ENCODE measurements at places on chromosomes 1 and 21.

DNA sequence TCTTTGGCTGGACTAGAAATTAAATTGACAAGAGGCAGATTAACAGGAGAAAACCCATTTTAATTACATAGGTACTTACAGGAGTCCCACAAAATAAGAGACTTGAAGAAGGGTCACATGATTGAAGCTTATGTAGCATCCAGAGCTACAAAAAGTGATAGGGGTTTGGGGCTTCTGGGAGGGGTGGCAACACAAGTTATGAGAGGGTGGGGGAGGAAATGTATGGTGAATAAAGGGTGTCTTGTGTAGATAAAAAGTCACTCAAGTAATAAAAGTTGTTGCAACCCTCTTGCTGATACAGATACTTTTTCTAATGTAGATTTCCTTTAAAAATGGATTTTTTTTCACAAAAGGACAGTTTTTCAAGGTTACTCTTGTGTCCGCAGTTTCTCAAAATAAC, 24.0 kb downstream of the USP25 start:
- DNase-seq = no peak

DNA sequence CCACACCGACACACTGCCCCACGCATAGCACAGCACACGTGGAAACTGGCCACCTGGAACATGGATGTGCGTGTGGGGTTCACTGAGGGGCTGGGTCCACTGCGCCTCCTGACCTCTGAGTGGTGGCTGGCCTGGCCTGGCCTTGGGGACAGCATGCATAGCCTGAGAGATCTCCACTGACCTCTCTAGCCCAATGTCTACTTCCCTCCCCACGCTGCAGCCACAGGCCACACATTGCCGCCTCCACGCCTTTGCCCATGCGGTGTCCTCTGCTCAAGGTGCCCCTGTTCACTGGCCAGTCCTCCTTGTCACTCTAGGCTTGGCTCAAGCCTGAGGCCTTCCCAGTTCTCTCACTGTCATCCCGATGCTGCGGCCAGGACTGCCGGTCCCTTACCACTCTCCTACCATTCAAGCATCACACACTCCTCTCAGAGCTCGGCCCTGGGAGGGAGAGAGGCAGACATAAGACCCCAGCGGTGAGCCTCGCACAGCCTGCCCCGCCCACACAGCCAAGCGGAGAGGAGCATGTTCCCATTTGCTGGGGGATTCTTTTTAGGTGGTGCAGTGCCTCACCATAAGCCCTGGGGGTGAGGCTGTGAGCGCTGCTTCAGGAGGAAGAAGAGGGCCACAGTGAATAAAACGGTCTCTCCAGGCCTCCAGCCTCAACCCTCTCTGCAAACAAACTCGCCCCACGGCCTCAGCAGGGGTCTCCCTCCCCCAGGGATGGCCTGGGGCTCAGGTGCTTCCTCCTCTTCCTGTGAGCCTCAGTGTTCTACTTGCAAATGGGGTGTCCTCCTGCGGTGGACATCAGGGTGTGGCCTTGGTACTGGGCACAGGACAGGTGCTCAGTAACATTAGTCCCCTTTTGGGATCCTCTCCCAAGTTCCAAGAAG, 80.8 kb downstream of the DMRTB1 start:
- no peak for DNase-seq

GRCh38 chr1:178169649-178170048, 75.7 kb downstream of the RASAL2 start:
- DNase-seq = no peak

GRCh38 chr1:184825571-184825970, 70.9 kb upstream of the EDEM3 start:
- DNase-seq = no peak

- no peak for DNase-seq
Observed at GRCh38 chr1:155933591-155934096, 569 bp downstream of the KHDC4 start.

DNA sequence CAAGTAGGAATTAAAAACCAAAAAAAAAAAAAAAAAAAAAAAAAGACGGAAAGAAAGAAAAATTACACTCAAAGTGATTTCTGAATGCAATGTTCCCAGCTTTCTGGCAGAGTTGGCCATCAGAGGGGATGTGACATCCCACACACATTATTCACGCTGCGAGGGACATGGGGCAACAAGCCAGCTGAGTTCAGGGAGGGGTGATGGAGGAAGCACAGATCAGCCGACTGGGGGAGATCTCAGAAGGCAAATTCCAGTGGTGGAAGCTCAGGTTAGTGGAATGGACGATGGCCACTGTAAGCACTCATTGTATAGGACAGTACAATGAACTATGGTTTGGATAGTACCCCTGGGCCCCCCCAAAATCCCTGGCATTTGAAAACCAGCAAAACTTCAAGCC, 311.9 kb downstream of the PCP4 start:
- no peak for DNase-seq

GRCh38 chr1:183327434-183328290, 90.5 kb downstream of the NMNAT2 start:
- DNase-seq = no peak

DNA sequence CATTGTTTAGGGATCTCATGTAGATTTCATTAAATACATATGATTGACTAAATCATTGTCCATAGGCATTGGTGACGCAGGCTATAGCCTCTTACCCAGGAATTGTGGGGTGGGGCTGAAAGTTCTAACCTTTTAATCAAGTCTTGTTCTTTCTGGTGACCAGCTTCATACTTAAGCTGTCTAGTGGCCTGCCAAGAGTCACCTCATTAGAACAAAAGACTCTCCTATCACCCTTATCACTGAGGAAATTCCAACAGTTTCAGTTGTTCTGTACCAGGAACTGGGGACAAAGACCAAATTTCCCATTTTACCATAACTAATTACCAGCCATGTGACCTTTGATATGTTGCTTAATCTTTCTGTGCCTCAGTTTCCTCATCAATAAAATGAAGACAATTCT, 298.5 kb downstream of the PBX1 start:
- no peak for DNase-seq

GRCh38 chr1:92536980-92537884, 50.5 kb upstream of the GFI1 start:
- peak; percentile 74 for DNase-seq

DNA sequence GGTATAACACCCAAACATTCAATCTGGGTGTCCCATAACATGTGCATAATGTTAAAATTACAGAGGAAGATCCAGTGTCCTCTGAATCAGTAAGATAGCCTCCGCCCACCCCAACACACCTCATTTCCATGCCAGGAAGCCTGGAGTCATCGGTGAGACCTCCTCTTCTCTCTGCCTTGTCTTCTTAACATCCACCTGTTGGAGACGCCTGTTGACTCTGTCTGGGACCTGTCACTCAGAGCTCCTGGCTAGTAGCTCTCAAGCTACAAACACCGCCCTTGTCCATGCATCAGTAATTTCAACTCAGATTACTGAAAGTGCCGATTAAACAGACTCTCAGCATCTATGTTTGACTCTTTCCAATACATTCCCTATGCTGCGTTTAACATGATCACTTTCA, 27.4 kb downstream of the KCNJ15 start:
- DNase-seq = no peak

- DNase-seq = no peak
Observed at GRCh38 chr21:43269440-43269839, 100.6 kb downstream of the CRYAA start.

GRCh38 chr1:118143831-118144230, 41.2 kb downstream of the SPAG17 start:
- no peak for DNase-seq

DNA sequence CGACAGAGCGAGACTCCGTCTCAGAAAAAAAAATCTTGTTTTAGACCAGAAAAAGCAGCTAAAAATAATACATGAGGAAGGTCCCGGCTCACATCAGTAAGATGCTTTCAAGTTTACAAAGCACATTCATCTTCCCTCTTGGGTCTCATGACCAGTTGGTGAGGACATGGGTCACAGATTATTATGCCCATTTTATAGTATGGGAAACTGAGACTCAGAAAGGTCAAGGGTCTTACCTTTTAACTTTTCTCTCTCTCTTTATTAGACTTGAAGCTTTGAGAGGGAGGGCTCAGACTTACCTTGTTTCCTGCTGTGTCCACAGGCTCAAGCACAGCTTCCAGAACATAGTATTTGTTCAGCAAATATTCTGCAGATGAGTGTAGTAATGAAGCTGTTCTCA, 13.2 kb upstream of the RCC2 start:
- DNase-seq = no peak

GRCh38 chr1:224266105-224266914, 63.7 kb downstream of the NVL start:
- DNase-seq = peak; percentile 39

GRCh38 chr1:22662986-22663408, 10.0 kb downstream of the C1QB start:
- no peak for DNase-seq

GRCh38 chr1:84861516-84861915, 31.5 kb downstream of the LPAR3 start:
- DNase-seq = no peak

- peak; percentile 84 for DNase-seq
Observed at GRCh38 chr1:89739013-89739843, 81.6 kb upstream of the LRRC8D start.

- DNase-seq = peak; percentile 74
Observed at GRCh38 chr1:14522077-14522925, 76.2 kb upstream of the KAZN start.

GRCh38 chr1:8419172-8419571, 101.3 kb downstream of the SLC45A1 start:
- peak; percentile 75 for DNase-seq

GRCh38 chr1:230291731-230292620, 134.2 kb downstream of the PGBD5 start:
- DNase-seq = no peak

- DNase-seq = peak; percentile 82
Observed at GRCh38 chr21:41926117-41926806, 27.6 kb downstream of the C2CD2 start.

GRCh38 chr1:5658340-5659316, 333.6 kb downstream of the NPHP4 start:
- DNase-seq = no peak

Measured in iris pigment epithelial cell (primary cell).